CD8-positive, alpha-beta memory T cell (primary cell): ENCODE measurements at places on chromosomes 16 and 17.
A peak's percentile ranks its signal among the peaks of the same experiment; 100 is the strongest.

DNA sequence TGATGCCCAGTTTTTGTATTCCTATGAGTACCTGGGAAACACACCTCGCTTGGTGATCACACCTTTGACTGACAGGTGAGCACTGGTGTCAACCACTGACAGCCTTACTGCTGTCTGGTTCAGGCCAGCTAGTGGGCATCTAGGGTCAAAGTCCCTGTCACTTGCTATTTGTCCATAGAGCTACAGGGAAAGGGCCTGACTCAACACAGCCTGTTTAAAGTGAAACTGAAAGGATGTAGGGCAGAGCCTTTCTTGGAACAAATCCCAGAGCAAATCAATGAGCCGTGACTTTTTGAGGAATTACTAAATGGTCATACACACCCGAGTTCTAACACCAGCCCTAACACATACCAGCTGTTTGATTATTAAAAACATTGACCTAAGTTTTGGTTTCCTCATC lies 106.8 kb downstream of the DNAH9 start:
- no peak for DNase-seq

DNA sequence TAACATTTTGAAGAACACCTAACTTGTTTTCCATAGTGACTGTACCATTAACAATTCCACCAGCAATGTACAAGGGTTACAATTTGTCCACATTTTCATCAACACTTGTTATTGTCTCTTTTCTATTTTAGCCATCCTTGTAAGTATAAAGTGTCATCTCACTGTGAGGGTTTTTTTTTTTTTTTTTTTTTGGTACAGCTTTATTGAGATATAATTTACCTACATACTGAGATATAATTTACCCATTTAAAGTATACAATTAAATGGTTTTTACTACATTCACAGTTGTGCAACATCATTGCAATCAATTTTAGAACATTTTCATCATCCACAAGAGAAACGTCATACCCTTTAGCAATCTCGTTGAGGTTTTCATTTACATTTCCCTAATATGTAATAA lies 17.9 kb upstream of the TMIGD1 start:
- DNase-seq: no peak

DNA sequence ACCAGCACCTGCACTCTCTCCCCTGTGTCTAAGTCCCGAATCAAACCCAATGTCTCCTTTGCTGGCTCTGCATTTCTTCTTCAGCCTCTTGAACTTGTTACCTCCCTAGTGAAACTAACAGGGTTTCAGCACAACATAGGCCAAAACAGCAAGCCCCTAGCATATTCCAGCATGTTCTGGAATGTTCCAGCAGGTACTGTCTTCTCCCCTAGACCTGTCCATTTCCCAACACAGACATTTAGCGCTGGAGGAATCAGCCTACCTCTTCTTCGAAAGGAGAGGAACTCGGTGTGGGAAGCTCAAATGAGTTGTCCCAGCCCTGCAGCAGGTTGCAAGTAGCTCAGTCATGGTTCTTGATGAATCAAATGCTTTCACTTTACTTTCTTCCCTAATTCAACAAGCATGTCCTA lies 47.1 kb downstream of the LITAF start:
- DNase-seq: no peak

DNA sequence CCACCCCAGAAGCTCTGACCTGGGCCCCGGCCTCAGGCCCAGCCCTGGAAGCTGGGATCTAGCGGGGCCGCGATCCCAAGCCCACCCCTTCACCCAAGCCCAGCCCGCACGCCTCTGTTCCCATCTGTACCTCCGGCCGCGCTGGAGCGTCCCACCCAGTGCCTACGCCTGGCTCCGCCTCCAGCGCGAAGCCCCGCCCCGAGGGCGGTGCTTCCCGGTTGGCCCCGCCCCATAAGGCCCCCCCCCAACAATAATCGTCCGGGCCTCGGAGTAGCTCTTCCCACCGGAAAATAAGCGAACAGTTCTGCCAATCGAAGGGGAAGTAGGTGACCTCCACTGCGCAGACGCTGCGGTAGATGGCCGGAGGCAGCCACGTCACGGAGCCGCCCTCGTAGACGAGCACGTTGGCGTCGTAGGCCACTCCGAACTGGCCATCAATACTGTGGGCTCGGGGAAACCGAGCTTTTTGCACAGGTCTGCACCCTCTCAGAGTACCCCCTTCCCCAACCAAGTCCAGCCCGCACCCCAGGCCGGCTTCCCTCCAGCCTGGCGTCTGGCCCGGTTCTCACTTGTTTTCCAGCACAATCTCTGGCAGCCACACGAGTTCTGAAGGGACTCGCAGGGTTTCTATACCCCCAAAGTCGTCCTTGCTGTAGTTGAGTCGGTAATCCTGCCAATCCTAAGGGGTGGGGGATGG lies 1.1 kb downstream of the CHRNE start:
- no peak for DNase-seq

DNA sequence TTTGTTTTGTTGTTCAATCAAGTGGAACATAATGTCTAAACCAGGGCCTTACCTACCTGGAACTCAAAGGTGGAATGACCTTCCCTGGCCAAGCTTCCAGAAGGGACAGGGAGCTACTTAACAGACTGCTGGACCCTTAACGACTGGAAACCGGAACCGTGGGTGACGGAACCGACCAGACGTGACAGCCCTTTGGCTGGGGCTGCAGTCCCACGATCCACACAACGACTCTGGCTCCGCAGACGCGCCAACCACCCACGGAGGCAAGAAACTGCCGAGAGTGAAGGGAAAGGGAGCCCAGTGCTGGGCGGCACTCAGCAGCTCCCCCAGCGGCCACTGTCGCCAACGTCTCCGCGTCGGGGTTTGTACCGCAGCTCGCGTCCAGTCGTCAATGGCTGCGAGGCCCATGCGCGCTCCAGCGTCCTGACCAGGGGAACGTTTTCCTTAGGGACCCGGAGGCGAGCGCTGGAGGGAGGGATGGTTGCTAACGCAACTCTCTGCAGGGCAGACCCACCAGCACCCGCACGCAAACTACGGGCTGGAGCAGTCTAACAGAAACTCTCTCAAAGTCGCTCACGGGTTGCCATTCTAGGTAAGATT lies 5.5 kb upstream of the KIF22 start:
- peak; percentile 58 for DNase-seq

GRCh38 chr16:56629531-56629930 lies 2.9 kb upstream of the MT1M start:
- no peak for DNase-seq

GRCh38 chr16:4894276-4895150 lies 42.4 kb downstream of the PPL start:
- DNase-seq: no peak

GRCh38 chr17:44778656-44779210 lies 19.9 kb downstream of the ADAM11 start:
- DNase-seq: no peak
